ENCODE measurements at places on chromosomes 7 and 10.

GRCh38 chr10:23399701-23400144, 39.2 kb upstream of the OTUD1 start:
- DNase-seq: peak; percentile 38

- DNase-seq: no peak
Measured at GRCh38 chr7:39741942-39742623, 118.7 kb downstream of the RALA start.

GRCh38 chr10:121753726-121754476, 155.7 kb upstream of the FGFR2 start:
- DNase-seq: peak; percentile 90

GRCh38 chr10:101000915-101001658, 1.5 kb downstream of the LZTS2 start:
- DNase-seq: peak; percentile 78

GRCh38 chr10:128178302-128178958, 52.2 kb upstream of the MKI67 start:
- no peak for DNase-seq

GRCh38 chr7:101140339-101140699, 13.4 kb downstream of the SERPINE1 start:
- DNase-seq: no peak

GRCh38 chr7:112143582-112143981, 62.6 kb downstream of the DOCK4 start:
- peak; percentile 99 for DNase-seq

DNA sequence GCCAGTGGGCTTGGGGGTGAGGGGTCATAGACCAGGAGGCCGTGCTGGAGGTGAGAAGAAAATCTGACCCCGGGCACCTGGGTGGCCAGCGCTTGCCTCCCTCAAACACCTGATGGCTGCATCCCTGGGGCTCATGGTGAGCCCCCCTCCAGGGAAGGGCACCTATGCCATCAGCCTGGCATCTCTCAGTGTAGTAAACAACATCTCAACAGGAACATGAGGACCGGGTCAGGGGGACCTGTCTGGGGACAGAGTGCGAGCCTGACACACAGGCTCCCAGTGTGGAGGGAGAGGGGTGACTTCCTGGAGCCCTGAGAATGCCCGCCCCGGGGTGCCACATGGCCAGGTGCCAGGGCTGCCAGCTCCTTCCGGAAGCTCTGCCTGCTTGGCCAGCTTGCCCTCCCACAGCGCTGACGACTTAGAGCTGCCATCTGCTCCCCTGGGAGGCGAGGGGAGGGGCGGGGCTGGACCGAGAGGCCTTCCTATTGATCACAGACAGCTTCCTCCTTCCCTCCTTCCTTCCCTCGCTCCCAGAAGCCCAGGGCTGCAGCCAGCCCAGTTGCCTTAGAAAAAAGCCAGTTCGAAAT, 12.3 kb downstream of the STX1A start:
- peak; percentile 29 for DNase-seq

- no peak for DNase-seq
Measured at GRCh38 chr10:35092851-35093250, 2.7 kb upstream of the CUL2 start.
